HepG2 (cell line): ENCODE measurements at places on chromosomes 11 and 22. TPM values are rescaled to one million over a fixed set of nuclear protein-coding genes. Genes with fewer than 3 reads are reported as not detected.

- no peak for DNase-seq
These were observed 25.3 kb upstream of the TESMIN start for GRCh38 chr11:68776442-68777235.

AMPD3 gene
- 0.31 and 0.33 TPM in 2 replicates for total RNA-seq

DNA sequence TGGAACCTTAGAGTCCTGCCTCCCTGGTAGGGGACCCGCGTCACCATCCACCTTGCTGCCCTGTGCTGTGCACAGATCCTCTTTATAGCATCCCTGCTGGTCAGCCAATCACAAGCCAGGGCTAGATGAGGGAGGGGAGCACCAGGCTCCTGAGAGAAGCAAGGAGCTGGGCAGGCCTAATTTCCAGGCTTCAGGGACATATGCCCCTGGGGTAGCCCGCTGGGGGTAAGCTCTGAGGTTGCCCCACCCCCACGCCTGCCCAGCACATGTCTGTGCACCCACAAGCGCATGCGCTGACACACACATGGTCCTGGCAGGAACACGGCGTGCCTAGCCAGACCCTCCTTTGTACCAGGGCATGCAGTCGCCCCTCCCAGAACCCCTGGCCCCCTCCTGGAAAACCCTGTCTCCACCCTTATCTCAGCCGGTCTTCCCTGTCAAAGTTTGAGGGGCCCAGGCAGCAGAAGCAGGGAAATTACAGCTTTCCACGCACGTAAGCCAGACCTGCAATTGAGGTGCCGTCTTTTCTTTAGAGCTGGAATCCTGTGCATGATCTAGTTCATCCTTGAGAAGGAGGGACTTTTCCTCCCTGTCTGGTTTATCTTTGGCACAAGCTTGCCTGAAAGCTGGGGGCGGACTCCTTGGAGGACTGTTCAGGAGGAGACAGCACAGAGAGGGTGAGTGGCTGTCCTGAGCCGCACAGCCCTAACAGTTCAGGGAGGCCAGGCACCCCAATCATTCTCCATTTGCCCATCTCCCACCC is 2.1 kb downstream of the SSTR3 start:
- DNase-seq, result no peak

- no peak for DNase-seq
These were observed 49.6 kb downstream of the C22orf31 start for GRCh38 chr22:29012101-29012433.

DNA sequence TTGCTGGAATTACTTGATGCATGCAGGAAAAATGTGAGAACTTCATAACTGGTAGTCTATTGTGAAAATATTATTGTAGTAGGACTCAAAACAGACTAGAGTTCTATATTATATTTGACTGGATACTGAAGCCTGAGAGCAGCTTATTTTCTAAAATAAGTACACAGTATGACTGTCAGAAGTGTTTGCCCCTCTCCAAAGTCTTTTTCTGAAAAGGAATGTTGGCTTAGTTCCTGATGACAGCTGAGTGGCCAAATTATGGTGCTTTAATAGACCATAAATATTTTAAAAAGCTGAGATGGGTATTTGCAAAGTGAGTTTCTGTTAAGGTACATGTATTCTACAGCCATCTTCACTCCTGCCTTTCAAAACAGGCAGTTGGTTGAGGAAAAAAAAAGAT is 13.1 kb downstream of the ZBED5 start:
- no peak for DNase-seq

DNA sequence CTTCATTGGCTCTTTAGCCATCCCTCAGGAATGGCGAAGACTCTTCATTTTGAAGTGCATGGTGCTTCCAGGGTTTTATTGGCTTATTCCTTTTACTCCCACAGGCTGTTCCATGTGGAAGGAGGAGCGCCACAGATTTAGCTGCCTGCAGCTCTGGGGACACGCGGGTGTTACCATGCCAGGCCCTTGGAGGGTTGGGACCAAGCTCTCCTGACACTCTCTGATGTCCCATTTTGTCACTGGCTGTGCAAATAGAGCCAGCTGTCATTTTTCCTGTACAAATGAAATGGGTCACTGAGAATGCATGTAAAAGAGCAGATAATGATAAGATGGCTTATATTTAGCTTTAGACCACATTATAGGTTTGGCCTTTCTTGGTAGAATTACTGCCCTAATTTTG is 9.2 kb downstream of the THYN1 start:
- DNase-seq, result no peak

- DNase-seq, result no peak
These were observed at the start of gene MYRF for GRCh38 chr11:61752117-61752924. Gene MYRF (plus strand): TSS chr11:61752636. CDS start chr11:61752745, 109 bp downstream.

IRAG1 gene
- total RNA-seq, result 0.13 TPM in 2 replicates

NAALADL1 gene
- 3.4 and 9.3 TPM in 2 replicates for total RNA-seq

DNA sequence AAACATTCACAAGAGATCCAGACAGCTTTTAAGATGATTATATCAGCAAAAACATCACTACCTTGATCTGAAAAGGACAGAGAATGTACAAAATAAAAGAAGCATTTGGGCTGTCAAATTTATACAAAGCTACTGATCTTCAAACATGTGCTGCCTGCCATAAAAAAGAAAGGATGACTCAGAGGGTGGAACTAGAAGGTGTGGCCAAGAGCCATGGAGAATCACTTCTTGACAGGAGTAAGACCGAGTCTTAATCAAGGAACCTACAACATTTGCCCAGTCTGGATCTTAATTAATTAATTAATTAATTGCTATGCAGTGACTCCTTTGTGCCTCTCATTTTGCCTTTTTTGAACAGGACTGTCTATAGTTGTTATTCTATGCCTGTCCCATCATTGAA is 33.2 kb downstream of the C11orf96 start:
- DNase-seq, result no peak

DNA sequence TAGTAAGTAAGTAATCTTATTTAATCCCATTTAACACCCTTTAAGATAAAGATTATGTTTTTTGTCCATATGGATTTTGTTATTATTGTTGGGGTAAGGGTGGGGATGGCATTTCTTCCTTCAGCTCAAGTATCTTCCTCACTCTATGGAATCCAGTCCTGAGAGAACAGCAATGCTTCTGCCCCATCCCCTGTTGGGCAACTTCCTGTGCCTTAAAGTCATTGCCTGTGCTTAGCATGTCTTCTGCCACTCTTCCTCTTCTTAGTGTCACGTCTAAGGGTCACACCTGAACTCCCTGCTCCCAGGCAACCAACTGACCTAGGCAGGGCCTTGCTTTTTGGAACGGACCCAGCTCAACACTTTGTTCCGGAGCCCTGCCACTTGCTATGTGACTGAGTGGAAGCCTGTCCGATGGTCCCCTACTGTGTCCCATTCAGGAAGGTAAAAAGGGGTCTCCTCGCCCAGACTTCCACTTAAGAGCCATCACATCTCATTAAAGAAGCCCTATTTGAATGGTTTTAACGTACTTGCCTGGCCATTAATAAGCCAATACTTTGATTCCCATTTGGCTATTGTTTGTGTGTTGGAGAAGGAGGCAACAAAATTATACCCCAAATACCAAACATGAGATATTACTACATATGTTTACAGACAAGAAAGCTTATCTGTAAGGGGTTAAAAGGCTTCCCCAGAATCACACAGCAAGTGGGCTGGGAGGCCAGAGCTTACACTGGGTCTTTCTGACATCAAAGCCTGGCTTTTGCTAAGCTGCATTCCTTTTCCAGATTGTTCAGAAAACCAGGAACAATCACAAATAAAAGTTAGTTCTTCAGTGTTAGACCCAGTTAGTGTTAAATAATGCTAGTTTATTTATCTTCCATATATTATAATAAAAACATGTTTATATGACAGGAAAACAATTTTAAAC is 59.2 kb downstream of the RAB38 start:
- DNase-seq, result no peak

TMPRSS4 gene
- not detected in 2 replicates for total RNA-seq

MS4A7 gene
- not detected in 2 replicates for total RNA-seq

SGSM1 gene
- not detected in 2 replicates for total RNA-seq

FOLH1 gene
- total RNA-seq, result not detected in 2 replicates

- DNase-seq, result no peak
These were observed 33.1 kb downstream of the TNRC6B start for GRCh38 chr22:40210818-40211217.

DNA sequence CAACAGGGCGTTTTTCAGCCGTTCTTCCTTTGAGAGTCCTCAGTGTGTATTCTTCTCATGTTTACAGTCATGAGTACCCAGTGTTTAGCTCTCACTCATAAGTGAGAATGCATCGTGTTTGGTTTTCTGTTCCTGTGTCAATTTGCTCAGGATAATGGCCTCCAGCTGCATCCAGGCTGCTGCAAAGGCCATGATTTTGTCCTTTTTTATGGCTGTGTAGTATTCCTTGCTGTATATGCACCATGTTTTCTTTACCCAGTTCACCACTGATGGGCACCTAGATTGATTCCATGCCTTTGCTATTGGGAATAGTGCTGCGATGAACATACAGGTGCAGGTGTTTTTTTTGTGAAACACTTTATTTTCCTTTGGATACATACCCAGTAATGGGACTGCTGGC is 23.5 kb downstream of the B3GAT1 start:
- DNase-seq, result no peak

DNA sequence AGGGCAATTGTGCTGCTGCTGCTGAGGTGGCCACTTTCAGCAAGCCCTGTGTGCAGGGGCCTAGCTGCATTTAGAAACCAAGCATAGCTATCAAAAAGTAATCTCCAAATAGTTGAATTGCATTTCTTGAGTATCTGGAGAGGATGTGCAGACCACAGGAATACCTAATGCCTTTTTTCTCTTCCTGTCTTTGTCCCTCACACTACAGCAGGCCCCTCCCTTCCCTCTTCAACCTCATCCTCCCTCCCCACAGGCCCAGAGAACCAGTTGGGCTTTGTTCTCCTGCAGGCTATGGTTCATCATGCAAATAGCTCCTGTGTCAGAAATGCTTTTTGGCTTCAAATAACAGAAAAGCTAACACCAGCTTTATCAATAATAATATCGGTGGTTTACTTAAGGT is 47.7 kb downstream of the DKK3 start:
- no peak for DNase-seq

MYEOV gene
- 0.17 and 0.33 TPM in 2 replicates for total RNA-seq

GRCh38 chr11:86591631-86592030 is 80.8 kb downstream of the ME3 start:
- DNase-seq, result no peak

MEN1 gene
- total RNA-seq, result 15.3 and 20.5 TPM in 2 replicates
